ENCODE measurements at places on chromosomes 5 and 9.
A peak's percentile ranks its signal among the peaks of the same experiment; 100 is the strongest.

GRCh38 chr5:7926720-7927119, 57.8 kb downstream of the MTRR start:
- no peak for DNase-seq

DNA sequence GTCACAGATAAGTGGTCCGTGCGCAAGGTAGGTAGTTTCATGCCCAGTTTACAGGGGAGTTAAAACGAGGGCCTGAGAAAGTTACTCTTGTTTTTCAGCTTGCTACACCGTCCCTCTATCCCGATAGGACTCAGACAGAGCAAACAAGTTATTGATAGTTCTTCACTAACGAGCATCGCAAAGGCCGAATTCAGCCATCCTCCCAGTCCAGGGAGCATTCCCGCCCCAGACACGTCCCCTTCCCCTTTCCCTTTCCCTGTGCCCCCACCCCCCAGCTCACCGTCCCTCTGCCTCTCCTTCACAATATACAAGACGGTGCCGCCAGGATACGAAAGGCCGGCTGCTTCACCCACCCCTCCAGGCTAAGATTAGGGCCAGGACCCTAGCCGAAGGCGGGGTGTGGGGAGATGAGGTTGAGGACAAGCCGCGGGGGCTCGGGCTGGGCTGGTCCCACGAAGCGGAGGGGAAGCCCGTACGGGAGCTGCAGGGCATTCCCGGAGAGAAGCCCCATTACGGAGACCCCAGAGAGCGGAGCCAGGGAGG, 599 bp downstream of the KIAA1191 start:
- DNase-seq, result peak; percentile 50

DNA sequence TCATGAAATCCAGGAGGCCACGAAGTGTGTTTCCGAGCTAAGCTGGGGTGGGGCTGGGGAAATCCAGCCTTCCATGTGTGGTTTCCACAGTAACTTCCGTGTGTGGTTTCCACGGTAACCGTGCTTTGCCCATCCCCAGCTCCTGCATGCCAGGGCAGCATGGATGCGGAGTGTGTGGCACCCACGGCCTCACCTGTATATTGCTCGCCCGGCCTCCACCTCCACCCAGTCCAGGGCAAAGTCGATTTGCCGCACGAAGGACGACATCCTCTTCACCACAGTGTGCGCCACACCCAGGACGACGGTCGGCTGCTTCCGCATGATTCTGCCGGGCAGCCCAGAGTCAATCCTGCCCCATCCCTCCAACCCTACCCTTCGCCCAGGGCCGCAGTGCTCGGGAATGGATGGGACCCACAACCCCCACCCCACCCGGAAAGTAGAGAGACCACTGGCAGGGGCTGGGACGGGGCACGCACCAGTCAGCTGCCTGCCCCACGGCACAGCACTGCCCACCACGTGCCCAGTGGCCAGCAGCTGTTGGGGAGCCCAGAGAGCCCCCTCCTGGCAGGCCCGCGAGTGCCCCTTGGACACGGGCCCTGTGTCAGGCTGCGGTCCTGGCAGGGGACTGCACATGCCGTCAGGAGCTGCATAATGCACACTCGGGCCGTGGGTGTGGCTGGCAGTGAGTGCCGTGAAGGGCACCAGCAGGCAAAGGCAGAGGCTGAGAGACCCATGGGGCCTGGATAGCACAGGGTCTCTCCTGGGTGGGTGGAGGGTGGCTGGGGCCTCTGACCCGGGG, 39.0 kb upstream of the NSMF start:
- no peak for DNase-seq

- no peak for DNase-seq
These were observed 287.7 kb downstream of the FBXL7 start for GRCh38 chr5:15787681-15788080.

DNA sequence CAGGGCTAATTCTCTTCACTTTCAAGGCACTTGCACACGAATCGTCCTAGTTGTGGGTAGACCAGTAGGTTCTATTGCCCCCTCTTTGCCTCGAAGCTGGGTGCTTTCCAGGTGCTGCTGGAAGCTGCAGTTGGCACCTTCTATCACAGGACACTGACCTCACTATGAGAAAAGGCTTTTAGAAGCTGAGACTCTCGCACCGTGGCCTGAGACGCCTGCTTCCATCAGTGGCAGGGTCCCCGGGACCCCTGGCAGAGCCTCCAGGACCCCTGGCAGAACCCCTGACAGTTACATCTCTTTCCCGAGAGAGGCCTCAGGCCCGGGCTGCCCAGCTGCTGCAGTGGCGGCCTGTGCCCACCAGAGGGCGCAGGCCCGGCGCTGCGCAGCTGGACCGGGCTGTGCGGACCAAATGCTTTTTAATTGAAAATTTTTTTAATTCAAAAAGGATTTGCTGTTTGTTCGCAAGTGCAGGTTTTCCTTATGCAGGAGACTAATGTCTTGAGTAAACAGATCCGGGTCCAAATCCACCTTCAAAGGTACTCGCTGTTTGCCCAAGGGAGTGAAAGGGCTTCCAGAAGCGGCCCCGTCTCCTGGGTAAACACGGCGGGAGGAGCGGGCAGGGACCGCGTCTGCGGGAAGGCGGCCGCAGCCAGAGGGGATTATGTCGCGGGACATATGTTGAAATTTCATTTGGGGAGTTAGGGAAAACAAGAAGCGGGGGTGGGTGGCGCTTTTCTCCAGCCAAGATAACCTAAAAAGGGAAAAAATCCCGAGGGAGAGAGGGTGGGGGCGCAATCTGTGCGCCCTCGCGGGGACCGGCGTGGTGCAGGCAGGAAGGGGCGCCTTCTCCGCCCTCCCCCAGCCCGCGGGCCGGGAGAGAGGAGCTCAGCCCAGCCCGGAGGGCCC, 114.5 kb upstream of the LMX1B start:
- DNase-seq, result peak; percentile 64

DNA sequence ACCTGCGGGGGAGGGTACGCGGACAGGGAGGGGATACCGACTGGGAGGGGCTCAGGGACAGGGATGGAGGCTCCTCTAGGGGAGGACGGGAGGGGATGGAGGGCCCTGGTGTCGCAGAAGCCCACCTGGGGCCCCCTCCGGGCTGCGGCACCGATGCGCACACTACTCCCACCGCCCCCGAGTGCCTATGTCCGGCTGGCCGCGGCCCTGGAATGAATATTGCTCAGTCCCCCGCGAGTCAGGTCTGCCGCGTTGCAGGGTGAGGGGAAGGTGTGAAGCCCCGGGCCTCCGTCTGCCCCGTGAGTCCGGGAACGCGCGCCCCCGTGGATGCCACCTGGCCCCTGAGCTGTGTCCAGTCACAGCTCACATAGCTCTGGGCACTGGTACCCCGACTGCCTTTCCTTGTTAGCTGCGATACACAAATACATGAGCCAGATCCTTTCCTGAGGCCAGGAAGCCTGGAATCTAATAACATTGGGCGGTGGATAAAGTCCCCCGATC, 44.5 kb upstream of the PRSS3 start:
- DNase-seq, result no peak

DNA sequence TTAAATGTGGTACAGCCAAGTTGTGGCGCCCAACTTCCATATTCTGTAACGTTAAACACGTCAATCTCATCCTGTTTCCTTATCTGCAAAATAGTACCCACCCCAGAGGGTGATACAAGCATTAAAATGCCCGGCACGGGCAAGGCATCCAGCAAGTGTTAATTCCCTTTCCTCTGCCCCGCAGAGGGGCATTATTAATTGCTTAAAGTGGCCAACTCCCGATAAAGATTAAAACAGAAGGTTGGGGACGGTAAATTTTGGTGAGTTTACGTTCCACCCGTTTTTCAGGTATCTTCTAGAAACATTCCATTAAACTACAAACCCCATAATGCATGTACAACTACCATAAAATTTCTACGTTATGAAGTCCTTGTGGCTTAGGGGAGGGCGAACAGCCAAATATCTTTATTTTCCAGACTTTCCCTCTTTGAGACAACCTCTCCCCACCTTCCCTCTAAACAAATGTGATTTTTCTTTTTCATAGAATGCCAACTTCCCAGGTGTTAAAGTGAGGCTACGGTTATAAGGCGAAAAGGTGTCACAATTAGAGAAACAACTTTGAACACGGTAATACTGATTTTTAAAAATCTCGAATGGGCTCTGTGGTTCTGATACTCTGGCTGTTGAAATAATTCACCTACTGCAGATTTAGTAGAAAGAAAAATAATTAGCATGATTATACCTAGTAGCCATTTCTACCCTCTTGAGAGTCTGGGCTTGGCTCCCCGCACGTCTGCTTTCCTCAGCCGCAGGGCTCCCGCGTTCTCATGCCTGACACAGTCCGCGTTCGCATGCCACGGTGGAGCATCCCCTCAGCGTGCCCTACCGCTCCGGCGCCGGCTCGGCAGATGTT, 1.2 kb upstream of the GPBP1 start:
- no peak for DNase-seq

- DNase-seq, result no peak
These were observed 59.1 kb upstream of the PHF2 start for GRCh38 chr9:93517331-93517730.

- DNase-seq, result no peak
These were observed 658.4 kb downstream of the TLR4 start for GRCh38 chr9:118362596-118362995.

DNA sequence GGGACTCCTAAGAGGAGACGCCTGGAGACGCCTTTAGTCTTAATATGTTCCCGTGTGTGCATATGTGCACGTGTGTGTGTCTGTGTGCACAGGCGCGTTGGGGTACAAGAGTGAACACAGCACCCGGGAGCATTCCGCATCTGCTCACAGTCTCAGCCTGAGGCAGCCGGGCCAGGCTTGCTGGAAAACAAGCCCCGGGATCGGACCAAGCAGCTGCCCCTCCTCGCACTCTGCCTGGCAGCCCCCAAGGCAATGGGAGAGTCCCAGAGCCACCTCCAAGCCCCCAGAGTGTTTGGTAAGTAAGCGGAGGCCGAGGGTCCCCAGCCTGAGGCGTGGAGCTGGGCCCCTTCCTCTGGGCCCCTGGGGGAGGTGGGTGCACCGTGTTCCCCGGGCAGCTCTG, 27.3 kb upstream of the UBAC1 start:
- DNase-seq, result no peak

- DNase-seq, result peak; percentile 50
These were observed 182.3 kb upstream of the MAP1B start for GRCh38 chr5:71924980-71925379.

DNA sequence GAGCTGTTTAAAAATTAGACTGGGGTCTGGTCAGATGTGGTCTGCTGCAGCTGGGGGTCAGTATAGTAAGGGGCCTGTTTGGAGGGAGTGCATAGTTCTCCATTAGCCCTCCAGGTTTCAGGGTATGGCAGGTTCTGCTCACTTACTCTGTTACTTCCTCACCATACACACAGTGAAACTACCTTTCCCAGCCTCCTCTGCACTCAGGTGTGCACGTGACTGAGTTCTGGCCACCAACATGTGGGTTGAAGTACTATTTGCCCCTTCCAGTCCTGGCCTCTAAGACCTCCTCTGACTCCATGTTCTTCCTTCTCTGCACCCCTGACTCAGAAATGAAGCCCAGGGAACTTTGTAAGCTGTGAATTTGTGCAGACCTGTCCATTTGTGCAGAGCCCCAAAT, 190.5 kb upstream of the CLINT1 start:
- DNase-seq, result no peak

- DNase-seq, result no peak
These were observed 23.4 kb downstream of the ARSB start for GRCh38 chr5:78961743-78962142.

GRCh38 chr9:75228893-75229292, 140.6 kb downstream of the OSTF1 start:
- no peak for DNase-seq

GRCh38 chr5:116626945-116627679, 52.5 kb upstream of the SEMA6A start:
- DNase-seq, result no peak

- no peak for DNase-seq
These were observed 81.5 kb downstream of the PALM2AKAP2 start for GRCh38 chr9:109861499-109861898.

DNA sequence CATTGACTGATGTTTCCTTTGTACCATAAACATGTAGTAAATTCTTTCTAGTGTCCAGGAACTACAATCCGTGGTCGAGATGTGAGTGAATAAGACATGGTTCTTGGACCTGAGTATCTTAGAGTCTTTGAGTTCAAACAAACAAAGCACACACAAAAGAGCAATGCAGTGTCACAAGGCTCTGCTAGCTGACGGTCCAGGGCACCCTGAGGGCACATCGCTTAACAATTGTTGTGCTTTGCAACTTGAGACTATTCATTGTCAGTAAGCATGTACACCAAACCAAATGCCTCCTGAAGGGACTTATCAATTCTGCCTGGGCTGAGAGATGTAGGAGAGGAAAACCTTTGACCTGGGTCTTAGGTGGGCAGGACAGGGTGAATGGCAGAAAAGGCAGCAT, 84.8 kb downstream of the CAMK4 start:
- peak; percentile 61 for DNase-seq

GRCh38 chr9:109865521-109865920, 85.5 kb downstream of the PALM2AKAP2 start:
- no peak for DNase-seq

- DNase-seq, result no peak
These were observed 30.2 kb upstream of the TBCA start for GRCh38 chr5:77806213-77806843.

DNA sequence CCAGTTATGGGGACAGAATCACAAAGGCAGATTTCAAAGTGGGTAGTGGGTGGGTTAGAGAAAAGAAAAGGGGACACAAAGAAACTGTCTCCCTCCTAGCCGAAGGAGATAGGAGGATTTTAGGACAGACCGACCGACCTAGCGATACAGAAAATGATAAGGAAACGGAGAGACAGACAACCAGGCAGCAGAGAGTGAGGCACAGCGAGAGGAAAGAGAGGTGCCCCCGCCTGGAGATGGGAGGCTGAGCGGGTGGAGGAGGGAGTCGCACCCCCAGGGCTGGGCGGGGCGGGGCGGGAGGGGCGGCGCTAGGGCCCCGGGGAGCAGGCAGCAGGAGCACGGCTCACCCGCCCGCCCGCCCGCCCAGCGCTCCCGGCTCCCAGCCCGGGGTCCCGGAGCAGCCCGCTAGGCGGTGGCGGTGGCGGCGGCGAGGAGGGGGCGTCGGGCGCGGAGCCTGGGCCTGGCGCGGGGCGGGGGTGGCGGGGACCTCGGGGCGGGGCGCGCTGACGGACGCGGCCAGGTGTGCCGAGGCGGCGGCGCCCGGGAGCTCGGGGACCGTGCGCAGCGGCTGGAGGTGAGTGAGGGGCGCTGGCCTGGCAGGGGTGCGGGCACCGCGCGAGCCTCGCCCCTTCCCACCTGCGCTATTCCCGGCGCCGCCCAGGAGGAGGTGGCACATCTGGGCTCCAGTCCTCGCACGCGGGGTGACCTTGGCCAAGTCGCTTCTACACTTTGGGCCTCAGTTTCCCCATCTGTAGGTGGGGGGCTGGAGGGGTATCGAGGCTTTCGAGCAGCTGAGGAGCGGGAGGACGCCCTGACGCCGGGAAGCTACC, 15.9 kb upstream of the SYNPO start:
- no peak for DNase-seq

- peak; percentile 63 for DNase-seq
These were observed 3.8 kb upstream of the ELAVL2 start for GRCh38 chr9:23829580-23830475.

Measured in mesendoderm (in vitro differentiated cells).